ENCODE measurements at places on chromosomes 1 and 21.
A peak's percentile ranks its signal among the peaks of the same experiment; 100 is the strongest.

DNA sequence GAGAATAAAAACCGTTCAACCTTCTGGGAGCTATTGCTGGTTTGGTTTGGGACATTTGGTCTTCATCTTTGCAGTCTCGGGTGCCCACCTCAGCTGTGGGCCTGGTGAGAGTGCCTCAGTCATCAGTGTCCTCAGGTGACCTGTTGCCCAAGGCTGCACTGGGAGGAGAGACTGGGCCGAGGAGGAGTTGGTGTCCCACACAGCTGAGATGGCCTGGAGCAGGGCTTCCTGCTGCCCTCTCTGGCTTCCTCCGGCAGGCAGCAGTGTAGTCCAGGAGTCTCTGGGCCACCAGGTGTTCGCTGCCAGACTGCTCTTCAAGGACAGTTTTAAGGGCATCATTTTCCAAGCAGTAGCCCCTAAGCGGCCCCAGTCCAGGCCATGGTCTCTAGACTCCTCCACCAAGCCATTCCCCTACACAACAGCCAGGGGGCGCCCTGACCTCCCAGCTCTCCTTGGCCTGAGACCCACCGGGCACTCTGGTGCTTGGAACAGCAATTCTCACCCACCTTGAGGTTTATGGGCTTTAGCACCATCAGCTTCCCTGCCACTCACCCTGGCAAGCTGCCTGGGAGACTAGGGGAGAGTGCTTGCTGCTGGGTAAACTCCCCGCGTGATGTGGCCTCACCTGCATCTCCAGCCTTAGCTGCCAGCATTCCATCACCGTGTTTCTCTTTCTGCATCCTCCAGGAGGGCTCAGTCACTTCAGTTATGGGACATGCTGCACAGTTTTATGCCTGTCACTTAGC is 9.1 kb upstream of the SYTL1 start:
- DNase-seq, result no peak

DNA sequence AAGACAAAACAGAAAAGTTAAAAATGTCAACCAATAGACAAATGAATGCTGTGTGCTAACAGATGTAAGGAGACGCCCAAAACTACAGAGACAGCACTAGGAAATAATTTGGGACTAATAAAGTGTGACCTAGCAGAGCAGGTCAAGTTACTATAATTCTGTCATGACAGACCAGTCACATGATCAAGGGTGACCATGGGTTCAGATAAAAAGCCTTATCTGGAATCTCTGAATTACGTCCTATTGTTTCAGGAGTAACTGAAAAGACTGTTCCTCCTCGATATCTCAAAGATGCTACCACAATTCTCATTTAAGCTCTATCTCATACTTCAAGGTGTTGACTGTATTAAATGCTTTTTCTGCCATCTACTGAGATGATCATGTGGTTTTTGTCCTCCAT is 31.6 kb downstream of the PARP1 start:
- DNase-seq, result no peak

GRCh38 chr1:58898739-58899586 is 115.1 kb upstream of the JUN start:
- peak; percentile 67 for DNase-seq

GRCh38 chr1:110380672-110381283 is 10.0 kb downstream of the SLC16A4 start:
- DNase-seq, result no peak

DNA sequence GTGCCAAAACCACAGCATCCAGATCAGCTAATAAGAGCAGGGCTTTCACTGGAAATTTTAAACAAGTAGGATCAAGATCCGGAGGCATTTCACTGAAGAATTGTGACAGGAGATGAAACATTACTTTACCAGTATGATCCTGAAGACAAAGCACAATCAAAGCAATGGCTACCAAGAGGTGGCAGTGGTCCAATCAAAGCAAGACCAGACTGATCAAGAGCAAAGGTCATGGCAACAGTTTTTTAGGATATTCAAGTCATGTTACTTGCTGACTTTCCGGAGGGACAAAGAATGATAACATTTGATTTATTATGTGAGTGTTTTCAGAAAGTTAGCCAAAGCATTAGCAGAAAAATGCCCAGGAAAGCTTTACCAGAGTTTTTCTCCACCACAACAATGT is 8.2 kb downstream of the ZSWIM5 start:
- no peak for DNase-seq

- DNase-seq, result no peak
Observed at GRCh38 chr1:78543941-78544643, 53.3 kb downstream of the PTGFR start.

DNA sequence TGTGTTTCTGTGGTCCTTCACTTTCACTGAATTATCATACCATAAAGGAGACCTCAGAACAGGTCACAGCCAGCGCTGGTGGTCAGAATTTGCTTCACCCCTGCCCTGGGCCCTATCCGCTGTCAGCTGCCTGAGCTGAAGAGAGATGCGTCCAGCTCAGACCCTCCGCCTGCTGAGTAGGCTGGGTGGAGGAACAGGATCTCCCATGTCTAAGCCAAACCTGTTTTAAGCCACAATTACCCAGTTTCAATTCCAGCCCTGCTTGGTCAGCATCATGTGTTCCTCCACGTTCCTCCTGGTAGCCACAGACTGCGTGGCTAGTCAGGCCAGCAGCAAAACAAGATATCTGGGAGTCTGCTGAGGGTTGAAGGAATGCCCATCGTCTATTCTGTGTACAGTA is 13.5 kb upstream of the BGLAP start:
- no peak for DNase-seq

DNA sequence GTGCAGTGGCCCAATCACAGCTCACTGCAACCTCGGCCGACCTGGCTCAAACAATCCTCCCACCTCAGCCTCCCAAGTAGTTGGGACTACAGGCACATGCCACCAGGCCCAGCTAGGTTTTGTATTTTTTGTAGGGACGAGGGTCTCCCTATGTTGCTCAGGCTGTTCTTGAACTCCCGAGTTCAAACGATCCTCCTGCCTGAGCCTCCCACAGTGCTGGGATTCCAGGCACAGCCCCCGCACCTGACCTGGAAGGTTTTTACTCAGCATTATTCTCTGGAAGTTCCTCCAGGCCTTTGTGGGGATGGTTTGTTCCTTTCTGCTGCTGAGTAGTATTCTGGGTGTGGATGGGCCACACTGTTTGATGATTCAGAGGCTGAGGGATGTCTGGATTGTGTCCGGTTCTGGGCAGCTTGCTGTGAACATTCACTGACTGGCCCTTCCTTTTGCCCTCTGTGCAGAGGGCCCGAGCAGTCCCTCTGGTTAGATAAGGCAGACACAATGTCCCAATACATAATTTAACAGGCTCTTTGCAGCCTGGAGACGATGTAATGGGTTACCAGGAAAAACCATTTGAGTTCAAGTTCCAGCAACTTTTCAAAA is 6.0 kb upstream of the TRAPPC10 start:
- DNase-seq, result no peak

GRCh38 chr21:25563361-25564116 is 43.7 kb downstream of the MRPL39 start:
- DNase-seq, result no peak

GRCh38 chr1:236861560-236862218 is 66.6 kb downstream of the MTR start:
- no peak for DNase-seq

GRCh38 chr1:2104621-2105427 is 54.6 kb downstream of the PRKCZ start:
- DNase-seq, result no peak
